ENCODE measurements at places on chromosomes 1 and 21.

GRCh38 chr1:153685544-153686340 is 7.3 kb downstream of the NPR1 start:
- no peak for DNase-seq

DNA sequence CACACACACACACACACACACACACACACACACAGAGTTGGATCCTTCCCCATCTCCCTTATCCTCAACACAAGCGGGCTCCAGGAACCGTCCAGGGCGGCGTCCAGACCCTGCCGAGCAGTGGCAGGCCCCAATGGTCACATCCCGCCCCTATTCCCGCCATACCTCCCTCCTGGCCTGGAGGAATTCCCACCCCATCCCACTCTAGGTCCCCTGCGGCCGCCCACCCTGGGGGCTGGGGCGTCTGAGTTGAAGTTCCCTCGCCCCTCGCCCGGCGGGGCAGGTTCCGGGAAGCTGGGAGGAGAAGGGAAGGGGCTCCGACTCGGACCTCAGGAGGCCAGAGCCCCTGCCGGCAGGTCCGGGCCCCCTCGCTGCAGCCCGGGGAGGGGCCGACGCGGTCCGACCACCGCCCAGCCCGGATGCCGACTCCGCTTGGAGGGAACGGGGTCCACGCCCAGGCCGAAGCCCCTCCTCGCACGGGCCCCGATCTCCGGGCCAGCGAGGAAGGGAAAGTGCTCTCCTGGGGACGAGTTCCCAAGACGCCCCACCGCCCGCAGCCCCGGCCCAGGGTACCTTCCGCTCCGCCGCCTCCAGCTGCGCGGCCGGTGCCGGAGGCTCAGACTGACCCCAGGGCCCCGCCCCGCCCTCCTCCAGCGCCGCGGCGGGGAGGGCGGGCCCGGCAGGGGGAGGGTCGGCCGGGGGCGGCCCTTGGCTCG is at the start of gene RHOC:
Gene RHOC (minus strand): TSS at position 623 of the 716 bp plus-strand sequence. CDS start 3,328 bp downstream, outside the sequence.
- DNase-seq, result peak; percentile 73

DNA sequence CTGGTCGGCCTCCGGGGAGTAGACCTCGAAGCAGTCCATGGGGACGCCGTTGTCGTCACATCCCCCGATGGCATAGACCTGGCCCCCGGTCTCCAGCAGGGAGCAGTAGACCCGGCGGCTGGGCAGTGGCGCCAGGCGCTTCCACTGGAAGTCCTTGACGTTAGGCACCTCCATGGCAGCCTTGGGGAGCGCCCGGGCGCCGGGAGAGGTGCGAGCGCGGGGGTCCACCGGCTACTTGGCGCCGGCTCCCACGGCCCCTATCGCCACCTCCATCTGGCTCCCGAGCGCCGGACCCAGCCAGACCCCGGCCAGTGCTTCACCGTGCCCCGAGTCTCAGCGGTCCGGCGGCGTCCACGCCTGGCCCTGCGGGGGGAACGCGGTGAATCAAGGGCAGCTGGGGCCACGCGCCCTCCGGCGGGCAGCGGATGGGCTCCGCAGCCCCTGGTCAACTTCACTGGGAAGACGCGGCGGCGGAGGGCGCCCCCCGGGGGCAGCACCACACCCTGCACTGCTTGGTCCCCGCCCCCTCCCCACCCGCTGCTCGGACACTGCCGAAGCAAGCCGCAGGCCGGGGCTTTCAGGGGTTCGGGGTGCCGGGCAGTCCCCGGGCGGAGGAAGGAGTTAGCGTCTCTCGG is 13.2 kb downstream of the KLHDC8A start:
- DNase-seq, result no peak

- DNase-seq, result peak; percentile 82
Measured at GRCh38 chr1:89808441-89809117, 12.3 kb upstream of the LRRC8D start.

DNA sequence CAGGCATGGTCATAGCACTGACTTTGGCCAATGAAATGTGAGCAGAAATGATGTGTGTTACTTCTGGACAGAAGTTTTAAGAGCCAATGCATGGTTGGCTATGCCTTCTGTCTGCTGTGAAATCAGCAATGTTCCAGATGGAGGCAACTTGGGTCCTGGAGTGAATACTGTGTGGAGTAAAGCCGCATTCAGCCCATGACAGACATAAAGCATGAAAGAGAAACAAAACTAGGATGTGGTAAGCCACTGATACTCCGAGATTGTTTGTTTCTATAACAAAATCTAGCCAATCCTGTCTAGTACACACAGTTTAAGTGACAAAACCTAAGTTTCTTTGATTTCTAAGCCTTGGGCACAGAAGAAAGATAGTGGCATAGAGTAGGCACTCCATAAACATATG is 47.1 kb upstream of the ARHGAP29 start:
- DNase-seq, result no peak

GRCh38 chr1:54254055-54254454 is 54.1 kb downstream of the MRPL37 start:
- DNase-seq, result no peak

DNA sequence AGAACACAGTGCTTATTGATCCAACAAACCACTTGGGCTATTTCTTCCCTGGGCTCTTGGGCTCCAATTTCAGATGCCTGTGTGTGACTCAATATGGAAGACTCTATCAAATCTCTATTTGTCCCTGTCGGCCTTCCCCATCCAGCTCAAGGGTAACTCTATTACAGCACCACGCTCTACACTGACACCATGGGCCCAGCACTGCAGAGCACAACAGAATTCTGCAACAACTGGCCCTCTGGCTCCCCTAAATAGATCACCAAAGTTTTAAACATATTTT is 51.7 kb downstream of the CAPZB start:
- no peak for DNase-seq

GRCh38 chr1:8323706-8324105 is 5.8 kb downstream of the SLC45A1 start:
- DNase-seq, result no peak

GRCh38 chr1:41322101-41322661 is 39.1 kb upstream of the FOXO6 start:
- DNase-seq, result no peak

GRCh38 chr1:52877554-52877953 is 35.0 kb downstream of the ZYG11A start:
- no peak for DNase-seq

GRCh38 chr1:212689758-212690529 is 9.7 kb downstream of the BATF3 start:
- peak; percentile 23 for DNase-seq

DNA sequence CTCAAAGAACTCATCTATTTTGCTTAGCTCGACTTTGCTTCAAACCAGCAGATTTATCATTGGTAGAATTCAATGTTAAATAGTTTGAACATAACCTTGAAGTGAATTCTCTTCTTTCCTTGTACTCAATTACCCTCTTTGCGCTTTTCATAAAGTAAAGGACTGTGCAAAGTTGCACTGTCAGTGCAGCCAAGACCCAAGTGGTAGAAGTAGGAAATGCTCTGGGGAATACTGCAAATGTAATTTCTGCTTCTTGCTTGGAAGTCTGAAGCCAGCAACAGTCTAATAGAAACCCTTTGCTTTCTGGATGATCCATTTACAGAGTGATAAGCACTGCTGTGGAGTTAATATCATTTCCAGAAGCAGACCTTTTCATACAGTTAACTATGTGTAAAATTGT is 936.7 kb upstream of the TMPRSS15 start:
- DNase-seq, result no peak

DNA sequence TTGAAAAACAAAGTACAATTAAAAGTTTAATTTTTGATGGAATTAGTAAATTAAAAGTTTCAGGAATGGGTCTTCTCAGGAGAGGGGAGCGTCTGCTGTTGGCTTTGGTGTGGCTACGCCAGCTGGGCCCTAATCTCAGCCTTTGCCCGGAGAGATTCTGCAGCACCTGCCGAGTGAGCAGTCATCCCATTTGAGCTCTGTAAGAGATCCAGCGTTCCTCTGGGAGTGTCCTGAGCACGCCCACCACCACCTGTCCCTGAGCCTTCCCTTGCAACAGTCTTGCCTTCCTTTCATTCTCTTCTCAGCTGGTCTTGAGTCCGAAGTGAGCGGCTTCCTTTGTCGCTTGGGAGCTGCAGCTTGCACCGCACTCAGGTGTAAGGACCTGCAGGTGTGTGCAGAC is 263.1 kb downstream of the CAMTA1 start:
- no peak for DNase-seq

DNA sequence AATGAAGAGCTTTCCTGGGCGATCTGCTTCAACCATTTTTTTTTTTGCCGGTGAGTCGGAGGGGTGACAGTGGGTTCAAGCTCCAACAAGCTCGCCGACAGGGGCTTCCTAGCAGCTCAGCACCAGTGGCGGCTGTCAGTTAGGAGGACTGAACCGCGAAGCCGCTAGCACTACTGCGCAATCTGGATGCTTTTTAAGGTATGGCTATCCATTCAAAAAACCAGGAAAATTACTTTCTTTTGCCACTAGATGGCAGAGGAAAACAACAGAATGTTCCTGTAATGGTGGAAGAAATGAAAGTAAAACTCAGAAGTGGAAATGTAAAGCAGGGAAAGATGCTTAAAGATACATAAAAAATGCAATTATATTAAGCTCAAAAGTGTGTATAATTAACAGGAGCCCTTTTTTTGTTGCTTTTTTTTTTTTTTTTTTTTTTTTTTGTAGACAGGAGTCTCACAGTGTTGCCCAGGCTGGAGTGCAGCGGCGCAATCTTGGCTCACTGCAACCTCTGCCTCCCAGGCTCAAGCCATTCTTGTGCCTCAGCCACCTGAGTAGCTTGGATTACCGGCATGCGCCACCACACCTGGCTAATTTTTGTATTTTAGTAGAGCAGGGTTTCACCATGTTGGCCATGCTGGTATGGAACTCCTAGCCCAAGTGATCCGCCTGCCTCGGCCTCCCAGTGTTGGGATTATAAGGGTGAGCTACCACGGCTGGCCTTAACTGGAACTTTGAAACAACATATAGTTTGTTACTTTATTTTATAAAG is 8.5 kb downstream of the KYAT3 start:
- peak; percentile 81 for DNase-seq

DNA sequence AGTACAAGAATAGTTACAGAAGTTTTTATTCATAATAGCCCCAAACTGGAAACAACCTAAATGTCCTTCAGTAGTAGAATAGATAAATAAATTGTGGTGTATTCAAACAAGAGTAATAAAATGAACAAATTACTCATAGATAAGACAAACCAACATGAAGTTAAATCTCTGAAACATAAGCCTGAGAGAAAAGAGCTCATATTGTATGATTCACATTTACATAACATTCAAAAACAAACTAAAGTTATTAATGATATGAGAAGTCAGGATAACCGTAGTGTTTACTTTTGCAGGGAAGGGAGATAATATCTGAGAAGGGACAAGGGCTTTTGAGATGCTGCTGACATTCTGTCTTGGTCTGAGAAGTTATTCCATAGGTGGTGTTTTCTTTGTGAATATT is 13.5 kb downstream of the STPG1 start:
- no peak for DNase-seq

GRCh38 chr1:52166996-52167753 is 25.3 kb downstream of the ZFYVE9 start:
- no peak for DNase-seq

GRCh38 chr1:166597516-166597915 is 241.8 kb upstream of the POGK start:
- no peak for DNase-seq

GRCh38 chr1:55506740-55507577 is 291.8 kb upstream of the USP24 start:
- no peak for DNase-seq

DNA sequence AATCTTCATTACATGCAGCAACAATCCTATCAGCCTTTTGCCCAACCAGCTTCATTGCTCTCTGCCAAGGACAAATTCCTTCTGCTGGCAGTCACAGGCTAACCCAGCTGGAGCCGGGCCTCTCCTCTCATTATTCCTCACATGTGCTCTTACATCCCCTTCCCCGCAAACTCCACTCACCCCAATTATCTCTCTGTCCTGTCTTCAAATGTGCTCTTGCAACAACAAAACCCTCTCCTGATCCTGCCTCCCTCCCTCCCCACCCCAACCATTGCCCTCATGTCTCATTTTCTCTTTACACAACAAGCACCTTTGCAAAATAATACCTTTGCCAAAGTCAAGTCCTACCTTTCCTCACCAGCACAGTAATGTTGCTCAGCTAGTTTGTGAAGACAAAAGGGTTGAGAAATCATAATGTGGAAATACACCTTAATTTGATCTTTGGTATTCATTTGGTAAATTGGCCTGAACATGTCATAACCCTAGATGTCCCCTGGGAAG is 36.0 kb upstream of the DHCR24 start:
- DNase-seq, result peak; percentile 35

GRCh38 chr1:245255783-245256182 is 101.0 kb downstream of the KIF26B start:
- peak; percentile 24 for DNase-seq

DNA sequence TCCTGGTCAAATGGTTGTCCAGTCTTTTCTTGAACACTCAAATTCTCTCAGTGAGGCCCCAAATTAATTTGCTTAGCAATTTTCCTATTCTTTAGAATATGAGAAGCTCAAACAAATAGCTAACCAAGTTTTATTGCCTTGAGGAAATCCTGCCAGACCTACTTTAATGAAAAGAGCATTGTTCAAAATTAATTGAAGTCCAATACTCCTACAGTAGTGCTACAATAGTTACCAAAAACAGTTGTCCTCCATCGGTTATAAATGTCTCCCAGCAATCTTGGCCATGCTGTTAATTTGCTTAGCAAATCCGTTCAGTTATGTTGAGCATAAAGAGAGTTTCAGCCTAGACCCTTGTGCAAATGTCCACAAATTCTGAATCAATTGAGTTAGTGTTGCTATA is 112.9 kb downstream of the MAB21L3 start:
- DNase-seq, result no peak

GRCh38 chr1:156893048-156893953 is at the start of gene PEAR1:
Gene PEAR1 (plus strand): TSS chr1:156893718. CDS start chr1:156903927, 10,209 bp downstream.
- DNase-seq, result no peak

DNA sequence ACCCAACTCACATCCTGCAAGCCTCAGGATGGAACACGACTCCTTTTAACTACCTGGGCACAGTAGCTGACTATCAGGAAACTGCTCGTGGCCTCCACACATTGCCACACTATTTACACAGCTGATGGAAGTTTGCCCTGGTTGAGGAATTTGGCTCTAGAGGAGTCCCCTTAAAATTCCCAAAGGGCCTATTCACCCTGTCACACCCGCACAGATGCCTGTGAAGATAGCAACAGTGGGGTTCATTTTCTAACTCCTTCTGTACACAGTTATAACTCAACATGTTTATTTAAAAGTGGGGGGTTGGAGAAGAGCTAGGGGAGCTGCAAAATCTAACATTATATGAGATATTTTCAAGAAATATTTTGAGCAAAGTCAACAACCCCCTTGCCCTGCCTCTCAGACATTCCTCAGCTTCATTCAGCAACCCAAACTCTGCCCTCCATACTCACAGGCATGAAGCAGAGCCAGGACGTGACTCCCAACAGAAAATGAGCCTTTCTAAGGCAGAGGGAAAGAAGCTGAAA is 35.8 kb upstream of the CCN1 start:
- DNase-seq, result no peak

- DNase-seq, result no peak
Measured at GRCh38 chr1:25195835-25196234, 36.5 kb downstream of the SYF2 start.

DNA sequence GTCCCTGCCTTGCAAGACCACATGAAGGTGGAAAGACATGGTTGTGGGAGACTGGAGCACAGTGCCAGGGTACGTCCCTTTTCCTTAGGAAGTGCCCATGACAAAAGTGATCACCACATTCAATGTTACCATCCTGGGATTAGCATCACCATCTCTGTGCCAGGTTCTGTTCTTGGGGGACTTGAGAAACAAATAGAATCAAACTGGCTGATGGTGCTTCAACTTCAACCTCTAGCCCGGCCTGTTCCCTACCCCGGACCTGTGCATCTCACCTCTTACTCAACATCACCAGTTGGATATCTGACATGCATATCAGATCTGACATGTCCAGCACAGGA is 153.3 kb downstream of the GRIK3 start:
- no peak for DNase-seq

All from trophoblast cell (in vitro differentiated cells and primary cell).